ENCODE measurements at places on chromosomes 5 and 9. TPM values are rescaled to one million over a fixed set of nuclear protein-coding genes. Genes with fewer than 3 reads are reported as not detected.

GRCh38 chr5:68818057-68818695 is 275.6 kb upstream of the SLC30A5 start:
- H3K4me3 ChIP-seq: no peak overlapping the region
- no peaks in the 10 kb centered on the region for H3K27me3 ChIP-seq
- peak; percentile 2 for DNase-seq
- H3K36me3 ChIP-seq: no peaks in the 10 kb centered on the region
- H3K4me1 ChIP-seq: no peaks in the 10 kb centered on the region

DNA sequence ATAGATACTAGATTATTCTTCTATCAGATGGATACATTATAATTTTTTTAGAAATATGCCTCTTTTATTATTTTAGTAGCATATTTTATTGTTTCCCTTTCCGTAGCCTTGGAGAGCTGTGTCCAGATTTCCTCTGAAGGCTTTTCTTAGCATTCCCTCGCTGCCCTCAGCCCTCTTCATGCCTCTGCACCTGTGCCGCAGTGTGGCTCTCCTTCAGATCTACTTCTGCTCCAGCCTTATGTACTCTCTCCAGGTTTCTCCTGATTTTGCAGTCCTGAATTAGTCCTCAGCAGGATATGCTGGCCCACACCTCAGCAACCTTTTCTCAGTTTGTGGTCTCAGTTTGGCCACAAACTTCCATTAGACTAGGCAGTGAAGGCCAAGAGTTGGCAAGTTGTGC is 1052.0 kb downstream of the TAF11L14 start:
- H3K27ac ChIP-seq: no peak overlapping the region
- H3K4me1 ChIP-seq: no peaks in the 10 kb centered on the region

Gene TXNDC8
- total RNA-seq: not detected

Gene LCN6
- total RNA-seq: not detected

DNA sequence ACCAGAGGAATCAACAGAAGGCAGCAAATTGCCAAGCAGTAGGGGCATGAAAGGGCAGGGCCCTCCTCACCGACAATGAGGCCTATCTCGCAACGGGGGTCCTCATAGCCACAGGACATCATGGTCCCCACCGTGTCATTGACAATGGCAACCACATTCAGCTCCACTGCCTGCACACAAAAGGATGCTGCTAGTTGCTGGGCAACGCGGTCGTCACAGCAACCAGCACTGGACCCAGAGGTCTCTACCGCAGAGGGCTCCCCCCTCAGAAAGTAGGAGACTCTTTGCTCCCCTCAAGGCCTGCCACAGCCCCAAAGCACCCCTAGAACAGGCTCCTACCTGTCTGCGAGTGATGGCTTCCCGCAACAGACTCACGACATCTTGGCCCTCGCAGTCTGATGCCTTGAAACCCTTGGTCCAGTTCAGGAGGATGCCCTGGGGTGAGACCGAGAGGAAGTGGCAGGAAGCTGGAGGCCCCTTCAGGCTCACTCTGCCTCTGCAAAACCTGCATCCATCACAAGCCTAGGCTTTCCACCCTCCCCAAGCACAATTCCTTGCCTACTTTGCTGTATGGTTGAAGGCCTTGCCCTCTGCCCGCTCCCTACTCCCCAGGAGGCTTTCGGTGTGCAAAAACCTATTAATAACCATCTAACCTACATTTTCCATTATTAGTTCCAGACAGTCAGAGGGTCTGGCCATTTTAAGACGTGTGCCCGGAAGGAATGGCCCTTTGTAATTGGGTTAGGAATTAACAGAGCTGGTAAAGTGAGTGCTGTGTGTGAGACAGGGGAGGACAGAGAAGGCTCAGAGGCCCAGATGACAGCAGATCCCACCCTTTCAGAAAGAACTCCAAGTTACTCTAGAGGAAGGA is 15.2 kb downstream of the HK3 start:
- H3K4me1 ChIP-seq: no peaks in the 10 kb centered on the region
- no peak overlapping the region for H3K4me3 ChIP-seq
- no peaks in the 10 kb centered on the region for H3K36me3 ChIP-seq

- peak; percentile 80 for DNase-seq
- H3K27me3 ChIP-seq: no peaks in the 10 kb centered on the region
- H3K4me3 ChIP-seq: no peak overlapping the region
- H3K27ac ChIP-seq: no peak overlapping the region
- H3K4me1 ChIP-seq: peaks cover 4% of the 10 kb centered on the region
These were observed 422.7 kb downstream of the TLE1 start for GRCh38 chr9:81266674-81267073.

DNA sequence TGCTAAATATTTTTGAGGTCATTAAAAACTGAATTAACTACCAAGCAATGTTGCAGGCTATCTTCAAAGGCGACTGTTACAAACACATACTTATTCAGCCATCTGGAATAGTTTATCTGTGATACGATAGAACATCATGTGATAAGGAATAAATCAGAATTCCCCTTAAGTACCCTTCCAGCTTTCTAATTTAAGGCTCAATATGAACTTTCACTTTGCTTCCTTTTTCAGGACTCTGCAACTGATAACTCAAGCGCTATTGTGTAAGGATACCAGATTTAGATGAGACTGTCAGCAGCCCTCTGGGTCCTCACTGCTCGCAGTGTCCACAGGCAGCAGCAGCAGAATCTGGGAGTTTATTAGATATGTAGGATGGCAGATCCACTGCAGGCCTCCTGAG is 416.3 kb downstream of the SPATA31D1 start:
- peak; percentile 6 for DNase-seq
- no peak overlapping the region for H3K27ac ChIP-seq
- no peak overlapping the region for H3K4me3 ChIP-seq
- H3K4me1 ChIP-seq: no peaks in the 10 kb centered on the region
- H3K27me3 ChIP-seq: no peaks in the 10 kb centered on the region
- no peaks in the 10 kb centered on the region for H3K36me3 ChIP-seq

- no peaks in the 10 kb centered on the region for H3K36me3 ChIP-seq
- H3K27me3 ChIP-seq: no peaks in the 10 kb centered on the region
- no peak for DNase-seq
- no peak overlapping the region for H3K4me3 ChIP-seq
- no peaks in the 10 kb centered on the region for H3K4me1 ChIP-seq
These were observed 57.0 kb downstream of the CFAP90 start for GRCh38 chr5:7793895-7794294.

GRCh38 chr9:36625006-36625615 is 52.4 kb downstream of the MELK start:
- no peak overlapping the region for H3K4me3 ChIP-seq
- DNase-seq: peak; percentile 85
- no peaks in the 10 kb centered on the region for H3K36me3 ChIP-seq

All from fibroblast of lung (primary cell).